Lung (tissue), 17 donors: ENCODE measurements at places on chromosomes 2 and 18. TPM values are rescaled to one million over a fixed set of nuclear protein-coding genes. Genes with fewer than 3 reads are reported as not detected.

UBE2E3 gene
- polyA plus RNA-seq = 36.4 TPM

MC4R gene
- polyA plus RNA-seq = not detected

TWSG1 gene
- 11.8 TPM for polyA plus RNA-seq

CABYR gene
- polyA plus RNA-seq = 0.91 TPM

SIGLEC15 gene
- polyA plus RNA-seq = 0.04 TPM

CRACDL gene
- polyA plus RNA-seq = 15.0 TPM

B4GALT6 gene
- 0.86 TPM for polyA plus RNA-seq

DNA sequence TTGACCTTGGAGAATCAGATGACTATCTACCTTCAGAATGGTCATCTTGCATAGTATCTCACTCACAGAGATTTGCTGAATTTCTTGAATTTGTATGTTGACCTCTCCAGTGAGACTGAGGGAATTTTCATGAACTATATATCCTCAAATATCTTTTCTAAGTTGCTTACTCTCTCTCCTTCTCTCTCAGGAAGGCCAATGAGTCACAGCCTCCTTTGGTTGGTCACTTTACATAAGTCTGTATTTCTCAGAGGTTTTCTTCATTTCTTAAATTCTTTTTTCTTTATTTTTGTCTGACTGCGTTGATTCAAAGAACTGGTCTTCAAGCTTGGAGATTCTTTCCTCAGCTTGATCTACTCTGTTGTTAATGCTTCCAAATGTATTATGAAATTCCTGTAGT lies 51.7 kb downstream of the VIT start:
- DNase-seq = no peak

GRCh38 chr2:234565201-234565600 lies 68.3 kb upstream of the ARL4C start:
- no peak for DNase-seq

DNA sequence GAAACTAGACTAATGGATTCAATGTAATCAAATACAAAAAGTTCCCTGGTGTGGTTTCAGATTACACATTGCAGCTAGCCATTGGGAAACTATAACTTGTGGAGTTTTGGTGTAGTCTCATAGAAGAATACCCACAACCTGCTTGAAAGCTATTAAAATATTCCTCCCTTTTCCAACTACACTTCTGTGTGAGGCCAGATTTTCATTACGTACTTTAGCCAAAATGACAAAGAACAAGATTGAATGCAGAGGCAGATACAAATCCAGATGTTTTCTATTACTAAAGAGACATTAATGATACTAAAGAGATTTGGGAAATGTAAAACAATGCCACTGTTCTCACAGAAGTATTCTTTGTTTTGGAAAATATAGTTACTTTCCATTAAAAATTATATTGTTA lies 128.7 kb upstream of the SLC35G4 start:
- no peak for DNase-seq

DNA sequence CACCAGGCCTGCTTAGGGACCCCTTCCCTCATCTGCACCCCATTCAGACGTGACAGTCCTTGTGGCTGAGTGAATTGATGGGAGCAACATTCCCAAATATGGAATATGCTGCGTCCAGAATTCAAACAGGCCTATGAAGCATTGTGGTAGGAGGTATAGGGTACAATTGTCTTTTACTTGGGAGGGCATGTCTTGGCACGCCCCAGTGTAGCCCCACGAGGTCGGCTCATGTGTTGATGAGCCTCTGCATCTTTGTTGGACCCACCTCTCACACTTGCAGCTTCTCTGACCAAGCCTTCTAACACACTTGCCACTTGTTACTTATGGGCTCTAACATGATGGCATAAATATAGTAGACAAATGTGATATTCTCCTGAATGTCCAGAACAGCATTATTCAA lies 1.6 kb downstream of the TIMM21 start:
- no peak for DNase-seq

DNA sequence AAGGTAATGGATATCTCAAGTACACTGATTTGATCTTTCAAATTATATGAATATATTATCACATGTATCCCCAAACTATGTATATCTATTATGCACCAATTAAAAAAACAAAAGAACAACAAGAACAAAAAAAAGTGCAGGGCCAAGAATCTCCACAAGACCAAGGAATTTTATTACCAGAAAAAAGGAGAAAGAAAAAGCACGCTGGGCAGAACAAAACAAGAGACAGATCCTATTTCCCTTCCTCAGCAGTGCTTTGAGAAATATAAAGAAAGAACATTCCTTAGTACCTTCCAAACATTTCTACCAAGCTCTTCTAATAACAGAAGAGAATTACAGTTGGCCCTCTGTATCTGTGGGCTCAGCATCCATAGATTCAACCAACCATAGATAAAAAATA lies 144.7 kb upstream of the CREB1 start:
- no peak for DNase-seq

GRCh38 chr18:52553441-52553840 lies 213.4 kb downstream of the DCC start:
- no peak for DNase-seq

DNA sequence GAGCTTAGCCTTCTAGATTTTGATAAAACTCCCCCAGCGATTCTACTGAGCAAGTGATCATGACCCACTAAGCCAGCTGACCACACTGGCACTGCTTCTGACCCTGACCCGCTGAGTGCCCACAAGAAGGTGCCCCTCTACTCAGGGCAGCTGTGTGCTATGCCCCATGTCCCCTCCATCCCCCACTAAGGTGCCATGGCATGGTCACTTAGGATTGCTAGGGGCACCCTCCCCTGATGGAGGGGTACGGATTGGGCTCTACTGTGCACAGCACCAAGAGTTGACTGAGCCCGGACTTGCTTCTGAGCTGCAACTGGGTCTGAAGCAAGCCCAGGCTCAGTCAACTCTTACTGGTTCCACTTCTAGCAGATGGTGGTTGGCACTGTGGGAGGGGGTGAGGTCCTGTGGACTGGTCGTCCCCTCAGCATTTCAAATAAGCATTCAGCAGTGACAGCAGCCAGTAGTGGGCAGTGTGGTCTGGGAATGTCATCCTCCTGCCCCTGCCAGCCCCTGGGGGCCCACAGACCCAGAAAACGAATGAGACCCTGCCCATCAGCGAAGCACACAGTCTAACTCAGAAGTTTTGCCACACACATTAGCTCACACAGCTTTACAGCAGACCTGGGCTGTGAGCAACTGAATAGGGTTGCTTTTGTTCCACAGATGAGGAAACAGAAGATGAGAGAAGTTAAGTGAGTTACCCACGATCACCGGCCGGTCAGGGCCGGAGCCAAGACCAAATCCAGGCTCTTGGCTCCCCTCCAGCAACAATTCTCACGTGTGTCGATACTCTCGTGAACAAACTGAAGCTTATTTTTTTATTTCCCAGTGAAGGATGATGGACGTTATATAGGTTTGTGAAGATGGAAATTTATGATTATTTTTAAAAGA lies 52.1 kb upstream of the FOSL2 start:
- DNase-seq = no peak

- no peak for DNase-seq
These were observed 57.2 kb downstream of the ZNF385B start for GRCh38 chr2:179804206-179804605.
